Left ventricle myocardium inferior (tissue), 1 donor: ENCODE measurements at places on chromosomes 2 and 18. TPM values are rescaled to one million over a fixed set of nuclear protein-coding genes. Genes with fewer than 3 reads are reported as not detected.

- DNase-seq, result no peak
Observed at GRCh38 chr2:121232626-121233265, 52.3 kb downstream of the TFCP2L1 start.

DNA sequence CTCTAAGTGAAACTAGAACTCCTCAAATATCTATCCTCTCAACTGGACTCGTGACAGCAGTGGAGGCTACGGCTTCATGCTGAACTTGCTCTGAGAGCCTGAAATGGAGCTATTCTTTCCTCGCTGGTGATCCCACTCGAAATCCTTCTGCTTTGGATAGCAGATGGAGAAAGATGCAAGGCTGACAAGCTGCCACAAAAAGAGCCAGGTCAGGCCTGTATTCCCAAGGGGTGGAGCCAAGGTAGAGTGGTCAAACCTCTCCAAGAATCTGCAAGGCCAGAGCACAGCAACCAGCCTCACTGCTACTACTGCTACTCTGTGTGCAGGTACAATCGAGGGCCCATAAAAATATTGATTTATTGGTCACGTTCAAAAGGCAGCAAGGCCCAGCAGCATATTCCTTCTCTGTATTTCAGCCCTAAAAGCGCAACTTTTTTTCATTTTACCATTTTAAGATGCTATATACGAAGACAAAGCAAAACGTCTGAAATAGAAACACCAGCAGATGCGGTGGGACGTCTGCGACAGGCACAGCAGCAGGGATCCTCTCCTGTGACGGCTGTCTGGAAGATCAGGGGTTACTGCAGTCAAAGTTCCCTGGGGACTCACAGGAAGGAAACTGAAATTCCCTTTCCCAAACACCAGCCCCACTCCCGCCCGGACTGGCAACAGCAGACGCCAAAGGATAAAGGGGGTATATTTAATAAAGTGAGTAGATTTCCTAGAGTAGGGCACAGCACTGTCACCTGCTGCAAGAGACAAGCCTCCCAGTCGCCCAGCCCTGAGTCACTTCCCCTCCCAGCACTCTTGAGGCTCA is 2.4 kb downstream of the SPRED2 start:
- DNase-seq, result peak; percentile 33

The CFAP65 gene
- total RNA-seq, result not detected

The LYPD6B gene
- not detected for total RNA-seq
